ENCODE measurements at places on chromosomes 2 and 18.

- DNase-seq = no peak
These were observed 79.1 kb upstream of the ZFP36L2 start for GRCh38 chr2:43305517-43305916.

GRCh38 chr2:85453571-85453970 lies 35.1 kb downstream of the SH2D6 start:
- no peak for DNase-seq

GRCh38 chr2:118696786-118697465 lies 150.5 kb downstream of the EN1 start:
- no peak for DNase-seq

DNA sequence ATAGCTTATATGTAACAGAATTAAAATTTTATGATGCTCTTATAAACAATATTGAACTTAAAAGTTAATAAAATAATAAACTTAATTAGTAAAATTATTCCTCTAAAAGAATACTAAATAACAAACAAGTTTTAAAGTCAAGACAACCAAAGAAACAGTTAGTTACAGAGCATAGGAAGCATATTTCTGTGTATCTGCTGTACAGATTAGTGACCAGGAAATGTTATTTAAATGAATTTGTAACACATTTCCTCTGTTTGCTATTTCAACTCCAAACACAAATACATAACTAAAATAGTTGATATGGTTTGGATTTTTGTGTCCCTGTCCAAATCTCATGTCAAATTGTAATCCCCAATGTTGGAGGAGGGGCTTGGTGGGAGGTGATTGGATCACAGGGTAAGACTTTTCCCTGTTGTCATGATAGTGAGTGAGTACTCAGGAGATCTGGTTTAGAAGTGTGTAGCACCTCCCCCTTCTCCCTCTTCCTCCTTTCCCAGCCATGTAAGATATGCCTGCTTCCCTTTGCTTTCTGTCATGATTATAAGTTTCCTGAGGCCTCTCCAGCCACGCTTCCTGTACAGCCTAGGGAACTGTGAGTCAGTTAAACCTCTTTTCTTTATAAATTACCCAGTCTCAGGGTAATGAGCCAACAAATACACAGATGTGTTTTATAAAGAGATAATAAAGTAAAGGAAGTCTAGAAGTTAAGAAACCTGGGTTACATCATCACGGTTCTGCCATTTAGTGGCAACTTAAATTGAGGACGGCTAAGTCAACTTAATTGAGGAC lies 51.8 kb downstream of the ROCK2 start:
- no peak for DNase-seq

- DNase-seq = no peak
These were observed 213.9 kb downstream of the PTH2R start for GRCh38 chr2:208620487-208620978.

DNA sequence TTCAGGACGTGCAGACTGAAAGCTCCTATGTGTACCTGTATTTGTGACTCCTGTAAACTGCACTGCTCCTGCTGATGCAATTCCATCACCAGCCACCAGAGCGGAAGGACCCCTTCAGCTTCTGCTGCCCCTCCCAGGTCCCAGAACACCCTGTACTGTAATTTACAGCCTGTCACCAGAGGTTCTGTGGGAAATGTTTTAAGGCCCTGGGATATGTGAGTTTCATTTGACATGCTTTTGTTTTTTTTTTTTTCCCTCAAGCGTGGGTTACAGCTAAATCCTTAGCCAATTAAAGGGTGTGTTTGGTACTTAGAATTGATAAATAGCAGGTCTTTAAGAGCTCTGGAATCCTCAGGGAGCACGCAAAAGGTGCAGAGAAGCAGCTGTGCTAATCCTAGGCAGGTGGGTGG lies 79.4 kb downstream of the KCTD1 start:
- no peak for DNase-seq

GRCh38 chr2:176118601-176119339 lies 2.2 kb downstream of the HOXD10 start:
- DNase-seq = no peak

DNA sequence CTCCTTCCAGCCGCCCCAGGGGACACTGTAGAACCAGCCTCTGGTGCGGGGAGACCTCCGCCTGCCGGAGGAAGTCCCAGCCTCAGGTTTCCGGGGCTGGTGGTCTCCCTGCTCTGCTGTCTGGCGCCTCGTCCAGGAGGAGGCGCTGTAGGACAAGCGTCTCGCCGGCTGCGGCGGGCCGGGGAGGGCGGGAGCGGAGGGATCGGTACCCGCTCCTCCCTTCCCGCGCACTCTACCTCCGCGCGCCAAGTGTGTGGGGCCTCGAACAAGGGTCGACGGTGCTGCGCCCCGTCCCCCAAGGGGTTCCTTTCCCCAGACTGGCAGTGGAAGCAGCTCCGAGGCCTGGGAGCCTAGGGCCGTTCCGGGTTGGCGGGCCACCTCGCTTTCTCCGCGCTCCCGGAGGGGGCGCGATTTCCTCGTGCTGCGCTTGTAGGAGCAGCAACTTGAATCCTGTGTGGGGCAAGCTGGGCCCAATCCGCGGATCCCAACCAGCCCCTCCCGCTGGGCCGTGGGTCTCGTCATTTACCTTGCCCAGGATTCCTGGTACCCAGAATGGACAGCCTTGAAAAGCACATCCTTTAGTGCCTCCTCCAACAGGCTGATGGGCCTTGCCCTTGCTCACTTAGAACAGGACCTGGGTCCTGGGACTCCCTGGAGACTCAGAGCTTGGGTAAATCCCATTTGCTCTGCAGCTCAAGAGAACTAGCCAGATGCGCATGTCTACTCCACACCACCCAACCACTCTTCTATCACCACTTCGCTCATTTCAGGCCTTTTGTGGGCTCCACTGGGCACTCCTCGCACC lies 10.6 kb upstream of the HOXD4 start:
- peak; percentile 46 for DNase-seq

GRCh38 chr2:240390091-240391073 lies 45.1 kb upstream of the GPC1 start:
- no peak for DNase-seq

- no peak for DNase-seq
These were observed 284.7 kb downstream of the LRRTM1 start for GRCh38 chr2:80019571-80020460.
